ENCODE measurements at places on chromosomes 1 and 21.

GRCh38 chr1:38084700-38085099 lies 38.1 kb upstream of the POU3F1 start:
- DNase-seq, result no peak

- no peak for DNase-seq
Measured at GRCh38 chr1:70518106-70518505, 107.0 kb downstream of the CTH start.

DNA sequence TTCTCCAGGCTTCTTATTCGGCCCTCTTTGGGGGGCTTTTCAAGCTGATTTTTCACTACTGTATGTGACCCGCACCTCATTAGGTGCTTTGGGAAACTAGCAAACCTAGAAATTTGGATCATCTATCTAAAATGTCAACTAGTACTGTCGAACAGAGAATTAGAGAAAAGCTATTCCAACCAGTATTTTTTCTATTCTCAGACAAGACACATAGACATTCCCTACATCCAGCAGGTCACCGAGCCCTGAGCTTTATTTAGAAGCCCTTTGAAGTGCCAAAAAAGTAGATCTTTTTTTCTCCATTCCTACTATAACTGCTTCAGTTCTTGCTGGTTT lies 310 bp upstream of the SSR2 start:
- DNase-seq, result no peak

GRCh38 chr1:13699510-13699909 lies 478 bp upstream of the PRDM2 start:
- no peak for DNase-seq

- DNase-seq, result no peak
Measured at GRCh38 chr1:86394416-86394815, 1.7 kb downstream of the ODF2L start.

DNA sequence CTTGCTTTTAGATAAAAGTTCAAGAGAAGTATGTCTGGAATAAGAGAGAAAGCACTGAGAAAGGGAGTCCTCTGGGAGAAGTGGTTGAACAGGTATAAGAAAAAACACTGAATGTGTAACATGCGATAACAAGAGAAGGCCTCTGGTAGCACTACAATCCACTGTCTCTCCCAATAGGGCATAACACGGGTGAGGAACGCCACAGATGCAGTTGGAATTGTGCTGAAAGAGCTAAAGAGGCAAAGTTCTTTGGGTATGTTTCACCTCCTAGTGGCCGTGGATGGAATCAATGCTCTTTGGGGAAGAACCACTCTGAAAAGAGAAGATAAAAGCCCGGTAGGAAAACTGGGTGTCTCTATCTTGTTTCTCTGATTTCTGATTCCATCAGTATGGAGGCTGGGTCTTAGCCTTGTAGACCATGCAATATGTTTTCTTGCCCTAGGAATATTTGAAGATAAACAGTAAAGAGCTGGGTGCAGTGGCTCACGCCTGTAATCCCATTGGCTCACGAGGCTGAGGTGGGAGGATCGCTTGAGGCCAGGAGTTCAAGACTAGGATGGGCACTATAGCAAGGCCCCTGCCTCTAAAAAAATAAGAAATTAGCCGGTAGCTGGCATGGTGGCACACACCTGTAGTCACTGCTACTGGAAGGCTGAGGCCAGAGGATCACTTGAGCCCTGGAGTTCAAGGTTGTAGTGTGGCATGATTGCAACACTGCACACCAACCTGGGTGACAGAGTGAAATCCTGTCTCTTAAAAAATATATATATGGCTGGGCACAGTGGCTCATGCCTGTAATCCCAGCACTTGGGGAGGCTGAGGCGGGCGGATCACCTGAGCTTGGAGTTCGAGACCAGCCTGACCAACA lies 40.4 kb downstream of the DAP3 start:
- peak; percentile 52 for DNase-seq

DNA sequence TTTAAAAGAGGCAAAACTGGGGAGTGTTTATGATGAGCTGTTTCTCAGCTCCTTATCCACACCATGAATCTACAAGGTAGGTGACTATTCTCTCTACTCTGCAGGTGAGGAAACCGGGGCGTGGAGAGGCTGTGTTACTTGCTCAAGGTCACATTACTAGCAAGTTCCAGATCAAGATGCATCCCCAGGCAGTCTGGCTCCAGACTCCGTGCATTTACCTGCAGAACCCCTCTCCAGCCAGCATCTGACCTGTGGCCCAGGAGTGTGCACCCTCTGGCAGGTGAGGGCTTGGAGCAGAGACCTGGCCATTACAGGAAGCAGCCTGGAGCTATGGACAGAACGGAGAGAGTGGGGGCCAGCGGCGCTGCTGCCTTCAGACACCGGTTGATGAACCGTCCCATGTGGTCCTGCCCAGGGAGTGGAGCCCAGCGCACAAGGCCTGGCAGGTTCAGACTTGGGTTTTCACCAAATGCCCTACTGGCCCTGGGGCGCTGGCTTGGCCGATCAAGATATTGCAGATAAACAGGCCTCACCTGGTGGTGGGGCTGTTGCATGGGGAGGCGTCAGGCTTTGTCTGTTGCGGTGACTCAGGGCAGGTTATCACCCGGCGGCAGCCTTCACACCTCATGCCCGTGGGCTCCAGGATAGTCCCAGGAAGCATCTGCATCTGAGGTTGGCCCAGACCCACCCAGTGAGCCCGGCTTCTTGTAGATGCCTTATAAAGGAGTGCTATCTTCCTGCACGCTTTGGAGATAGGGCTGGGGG lies 29.2 kb upstream of the WNT4 start:
- DNase-seq, result no peak

DNA sequence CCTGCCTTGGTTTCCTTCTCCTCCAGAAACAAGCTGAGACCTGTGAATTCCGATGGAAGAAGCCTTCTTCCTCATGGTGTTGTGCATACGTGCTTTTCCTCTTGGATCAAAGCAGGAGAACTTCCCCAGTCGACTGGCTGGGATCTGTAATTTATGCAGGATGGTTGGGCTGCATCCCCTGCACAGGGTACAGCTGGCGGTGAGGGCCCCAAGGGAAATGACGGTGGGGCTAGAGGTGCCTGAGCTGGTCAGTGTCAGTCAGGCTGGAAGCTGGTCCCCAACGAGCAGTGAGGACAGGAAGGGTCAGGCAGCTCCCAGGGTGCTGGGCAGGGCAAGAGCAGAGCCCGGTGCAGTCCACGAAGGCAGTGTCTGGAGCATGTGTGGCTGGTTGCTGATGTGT lies 106.7 kb downstream of the CNIH3 start:
- DNase-seq, result no peak

GRCh38 chr1:100037656-100037926 lies 67.8 kb downstream of the SLC35A3 start:
- no peak for DNase-seq

GRCh38 chr21:25350056-25350455 lies 257.2 kb downstream of the MRPL39 start:
- DNase-seq, result no peak

DNA sequence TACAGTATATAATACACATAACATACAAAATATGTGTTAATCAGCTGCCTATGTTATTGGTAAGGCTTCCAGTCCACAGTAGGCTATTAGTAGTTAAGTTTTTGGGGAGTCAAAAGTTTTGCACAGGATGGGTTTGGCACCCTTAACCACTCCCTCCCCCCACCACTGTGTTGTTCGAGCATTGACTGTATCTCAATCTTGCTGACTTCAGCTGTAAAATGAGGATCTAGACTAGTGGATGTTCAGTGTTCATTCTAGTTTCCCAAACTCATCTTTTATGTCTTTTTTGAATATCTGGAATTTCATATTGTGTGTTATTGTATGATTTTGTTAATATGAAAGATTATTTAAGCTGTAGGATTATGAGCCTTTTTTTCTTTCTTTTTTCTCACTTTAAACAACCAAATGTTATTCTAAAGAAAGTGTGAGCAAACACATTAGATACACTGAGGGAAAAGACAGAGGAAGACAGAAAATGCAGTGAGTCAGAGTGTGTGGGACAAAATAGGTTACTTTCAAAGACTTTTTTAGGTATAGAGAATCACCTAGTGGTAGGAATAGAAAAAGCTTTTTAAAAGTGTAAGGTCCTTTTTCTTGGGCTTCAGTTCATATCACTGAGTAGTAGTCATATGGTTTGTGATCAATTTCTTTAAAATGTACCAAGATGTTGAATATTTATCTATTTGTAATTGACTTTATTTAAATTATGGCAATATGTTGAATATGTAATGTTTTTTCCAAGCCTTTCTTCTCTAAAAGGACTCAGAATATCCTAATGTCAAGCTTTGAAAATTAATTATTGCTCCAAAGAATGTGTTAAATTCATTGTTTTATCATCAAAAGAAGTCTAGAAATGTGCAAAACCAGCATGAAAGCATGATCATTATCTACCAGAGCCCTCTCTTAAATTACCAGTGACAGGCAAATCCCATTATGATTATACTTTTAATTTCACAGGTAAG lies 17.9 kb upstream of the CENPF start:
- DNase-seq, result no peak

- DNase-seq, result peak; percentile 34
Measured at GRCh38 chr21:34126269-34126668, 52.9 kb downstream of the MRPS6 start.

DNA sequence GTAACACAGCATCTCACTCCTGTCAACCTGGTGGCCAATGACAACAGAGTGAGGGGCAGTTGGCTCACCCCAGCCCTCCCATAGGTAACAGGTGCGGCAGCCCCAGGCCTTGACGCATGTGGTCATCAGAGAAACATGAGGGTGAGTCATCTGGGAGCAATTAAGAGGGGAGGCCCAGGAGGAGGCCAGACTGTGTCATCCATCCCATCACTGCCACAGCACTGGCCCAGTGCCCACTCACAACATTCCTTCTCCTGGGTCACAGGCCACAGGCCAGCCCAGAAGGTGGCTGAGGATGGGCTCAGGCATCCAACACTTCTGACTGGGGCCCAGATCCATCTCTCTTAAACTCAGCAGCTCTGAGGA lies 17.1 kb downstream of the TEX35 start:
- no peak for DNase-seq

- peak; percentile 26 for DNase-seq
Measured at GRCh38 chr1:155909894-155910293, 1.3 kb downstream of the RIT1 start.

DNA sequence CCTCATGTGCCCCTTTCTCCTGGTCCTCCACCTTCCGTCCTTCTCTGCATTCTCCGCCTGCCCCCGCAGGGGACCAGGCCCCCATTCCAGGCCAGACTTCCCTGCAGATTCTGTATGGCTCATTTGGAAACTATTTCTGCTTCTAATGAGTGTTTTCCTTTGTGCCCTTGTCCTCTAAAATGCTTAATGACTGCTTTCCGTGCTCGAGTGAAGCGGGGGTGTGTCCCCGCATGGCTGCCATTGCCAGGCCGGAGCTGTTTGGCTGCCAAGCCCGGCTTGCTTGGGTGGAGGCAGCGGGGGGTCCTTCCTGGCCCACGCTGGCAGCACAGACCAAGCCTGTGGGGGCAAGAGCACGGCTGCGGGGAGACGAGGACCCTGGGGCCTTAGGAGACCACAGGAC lies 299.3 kb upstream of the VAMP3 start:
- DNase-seq, result no peak

GRCh38 chr1:201551877-201552731 lies 13.2 kb downstream of the NAV1 start:
- no peak for DNase-seq

- DNase-seq, result no peak
Measured at GRCh38 chr1:37317870-37318467, 156.4 kb upstream of the ZC3H12A start.
